Temporal lobe (tissue), 4 donors: ENCODE measurements at places on chromosomes 1 and 21. TPM values are rescaled to one million over a fixed set of nuclear protein-coding genes. Genes with fewer than 3 reads are reported as not detected.

The JAM2 gene
- total RNA-seq = 28.0 TPM

The PRXL2B gene
- total RNA-seq = 14.5 TPM

The ATP13A2 gene
- total RNA-seq = 78.9 TPM

The PAQR7 gene
- total RNA-seq = 4.7 TPM

The TAL1 gene
- 2.7 TPM for total RNA-seq

The WDR77 gene
- 15.0 TPM for total RNA-seq

The LCE3D gene
- total RNA-seq = not detected

The CADM3 gene
- total RNA-seq = 136 TPM

The CR1L gene
- total RNA-seq = not detected

The C1orf210 gene
- not detected for total RNA-seq

The PDC gene
- not detected for total RNA-seq

The RBP7 gene
- not detected for total RNA-seq

The OR2L2 gene
- under 0.01 TPM for total RNA-seq

The RUSC1 gene
- total RNA-seq = 47.7 TPM

The EPHX1 gene
- 11.1 TPM for total RNA-seq

The UCHL5 gene
- total RNA-seq = 43.5 TPM

The ARHGEF19 gene
- total RNA-seq = 0.49 TPM

The DCDC2B gene
- total RNA-seq = not detected

The URB2 gene
- total RNA-seq = 8.1 TPM

The PRAMEF14 gene
- total RNA-seq = not detected

The TNNI3K gene
- 9.6 TPM for total RNA-seq

The REG4 gene
- total RNA-seq = not detected

The CA6 gene
- not detected for total RNA-seq

The COL8A2 gene
- total RNA-seq = 0.98 TPM

The LCE2C gene
- not detected for total RNA-seq

The C1QA gene
- 3.2 TPM for total RNA-seq

The EPRS1 gene
- 137 TPM for total RNA-seq

The PKLR gene
- 0.49 TPM for total RNA-seq

The RNU1-4 gene
- total RNA-seq = 73,230 TPM

The UTS2 gene
- not detected for total RNA-seq

The CD1B gene
- not detected for total RNA-seq

The INKA2 gene
- total RNA-seq = 2.7 TPM

The NR5A2 gene
- total RNA-seq = 0.25 TPM

The AKNAD1 gene
- total RNA-seq = 3.0 TPM

The CELF3 gene
- total RNA-seq = 52.4 TPM

The STPG1 gene
- 2.5 TPM for total RNA-seq

The MROH9 gene
- total RNA-seq = not detected

The LAMC1 gene
- total RNA-seq = 30.7 TPM

The EXO1 gene
- 2.2 TPM for total RNA-seq

The TMEM51 gene
- 0.98 TPM for total RNA-seq

The HORMAD1 gene
- 0.49 TPM for total RNA-seq

The NFYC gene
- total RNA-seq = 21.9 TPM

The MR1 gene
- total RNA-seq = 0.49 TPM

The DFFB gene
- total RNA-seq = 10.3 TPM

The RAB3B gene
- 12.5 TPM for total RNA-seq

The KRTAP22-1 gene
- not detected for total RNA-seq

The ATP1A4 gene
- total RNA-seq = under 0.01 TPM
